ENCODE measurements at places on chromosomes 11 and 22.

GRCh38 chr11:2154889-2155288 is 6.1 kb downstream of the INS start:
- DNase-seq = no peak

DNA sequence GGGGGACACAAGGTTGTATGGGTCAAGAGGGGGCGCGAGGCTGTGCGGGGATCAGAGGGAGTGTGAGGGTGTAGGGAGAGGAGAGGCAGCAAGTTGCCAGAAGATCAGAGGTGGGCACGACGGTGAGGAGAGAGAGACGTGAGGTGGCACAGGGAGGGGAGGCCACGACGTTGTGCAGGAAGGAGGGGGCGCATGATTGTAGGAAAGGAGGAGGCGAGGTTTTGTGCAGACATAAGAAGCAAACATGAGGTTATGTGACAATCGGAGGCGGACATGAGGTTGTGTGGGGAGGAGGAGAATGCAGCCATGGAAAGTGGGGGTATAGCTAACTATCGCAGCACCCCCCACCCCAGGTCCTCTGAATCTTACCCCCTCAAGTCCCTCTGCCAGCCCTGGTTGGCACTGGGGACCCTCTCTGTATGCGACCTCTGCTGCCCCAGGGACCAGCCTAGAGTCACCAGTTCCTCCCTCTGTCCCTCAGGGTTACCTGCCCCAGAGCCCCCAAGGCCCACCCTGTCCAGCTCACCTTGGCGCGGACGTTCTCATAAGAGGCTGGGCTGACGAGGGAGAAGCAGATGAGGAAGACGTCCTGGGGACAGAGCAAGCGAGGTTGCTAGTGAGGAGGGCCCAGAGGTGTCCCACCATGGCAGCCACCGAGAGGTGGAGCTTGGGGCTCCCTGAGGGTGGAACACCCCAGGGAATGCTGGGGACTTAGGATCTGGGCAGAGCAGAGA is 12.5 kb downstream of the RAC2 start:
- no peak for DNase-seq

DNA sequence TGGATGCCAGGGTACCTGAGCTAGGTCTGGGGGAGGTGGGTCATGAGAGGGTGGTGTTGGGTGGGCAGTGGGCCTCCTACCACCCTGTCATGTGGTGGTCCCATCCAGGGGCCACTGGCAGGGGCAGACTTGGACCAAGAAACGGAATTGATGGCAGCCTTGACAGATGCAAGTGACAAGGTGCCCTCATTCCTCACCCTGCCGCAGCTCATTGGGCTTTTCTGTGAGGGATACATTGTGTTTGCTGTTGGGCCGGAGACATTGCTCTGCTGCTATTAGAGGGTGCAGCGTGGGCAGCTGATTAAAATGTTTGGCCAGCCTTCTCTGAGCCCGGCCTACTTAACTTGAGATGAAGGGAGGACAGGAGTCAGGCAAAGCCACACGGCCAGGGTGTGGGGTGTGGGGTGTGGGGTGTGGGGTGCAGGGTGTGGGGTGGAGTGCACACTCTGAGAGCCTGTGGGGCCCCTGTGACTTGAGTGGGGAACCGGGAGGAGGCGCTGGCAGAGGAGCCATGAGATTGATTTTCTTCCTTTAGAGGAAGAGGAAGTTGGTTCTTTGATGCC is 351.5 kb downstream of the TBC1D22A start:
- DNase-seq = no peak

DNA sequence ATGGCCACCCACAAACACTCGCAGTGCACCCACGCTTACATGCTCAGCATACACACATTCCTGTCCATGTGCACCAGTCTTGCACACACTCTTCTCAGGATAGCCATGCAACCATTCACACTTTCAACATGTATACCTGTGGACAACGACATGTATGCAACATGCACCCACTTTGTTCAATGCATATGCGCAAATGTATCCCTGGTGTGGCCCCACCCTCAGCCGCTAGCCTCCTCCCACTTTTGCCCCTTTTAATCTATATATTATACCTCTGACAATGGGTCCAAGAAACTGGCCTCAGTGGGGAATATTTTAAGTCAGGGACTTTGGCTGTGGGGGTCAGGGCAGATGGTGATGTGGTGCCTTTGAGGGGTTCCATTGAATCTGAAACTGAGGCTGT is 963 bp downstream of the INSC start:
- DNase-seq = no peak

DNA sequence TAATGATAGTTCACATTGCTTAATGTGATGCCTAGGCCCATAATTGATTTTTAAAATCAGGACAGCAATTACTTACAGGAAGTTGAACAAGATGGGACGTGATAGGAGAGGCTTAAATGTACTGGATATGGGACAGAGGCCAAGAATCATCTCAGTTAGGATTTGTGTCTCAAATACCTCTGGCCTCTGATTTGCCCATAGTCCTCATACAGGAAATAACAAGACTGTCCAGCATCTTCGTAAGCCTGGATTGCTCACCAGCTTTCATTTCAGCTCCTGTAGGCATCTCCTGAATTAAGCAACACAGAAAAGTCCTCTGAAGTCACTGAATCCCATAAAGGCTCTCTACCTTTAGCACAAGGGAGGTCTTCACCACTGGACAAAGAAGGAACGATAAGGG is at the start of gene MRGPRX3:
Gene MRGPRX3, plus strand, starts transcription at position 231 of the 400 bp plus-strand sequence. CDS start 4,632 bp downstream, outside the sequence.
- DNase-seq = no peak

DNA sequence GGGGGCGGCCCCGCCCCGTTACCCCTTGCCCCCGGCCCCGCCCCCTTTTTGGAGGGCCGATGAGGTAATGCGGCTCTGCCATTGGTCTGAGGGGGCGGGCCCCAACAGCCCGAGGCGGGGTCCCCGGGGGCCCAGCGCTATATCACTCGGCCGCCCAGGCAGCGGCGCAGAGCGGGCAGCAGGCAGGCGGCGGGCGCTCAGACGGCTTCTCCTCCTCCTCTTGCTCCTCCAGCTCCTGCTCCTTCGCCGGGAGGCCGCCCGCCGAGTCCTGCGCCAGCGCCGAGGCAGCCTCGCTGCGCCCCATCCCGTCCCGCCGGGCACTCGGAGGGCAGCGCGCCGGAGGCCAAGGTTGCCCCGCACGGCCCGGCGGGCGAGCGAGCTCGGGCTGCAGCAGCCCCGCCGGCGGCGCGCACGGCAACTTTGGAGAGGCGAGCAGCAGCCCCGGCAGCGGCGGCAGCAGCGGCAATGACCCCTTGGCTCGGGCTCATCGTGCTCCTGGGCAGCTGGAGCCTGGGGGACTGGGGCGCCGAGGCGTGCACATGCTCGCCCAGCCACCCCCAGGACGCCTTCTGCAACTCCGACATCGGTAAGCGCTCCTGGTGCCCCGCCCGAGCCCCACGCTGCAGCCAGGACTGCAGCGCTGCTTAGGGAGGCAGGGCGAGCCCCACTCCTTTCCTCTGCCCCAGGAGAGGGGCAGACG is at the start of gene TIMP3:
Gene TIMP3, plus strand, starts transcription at position 169 of the 700 bp plus-strand sequence. Its CDS starts 297 bp downstream, at position 466.
- peak; percentile 82 for DNase-seq

GRCh38 chr22:33909075-33909458 is 11.2 kb downstream of the LARGE1 start:
- DNase-seq = no peak

- no peak for DNase-seq
Measured at GRCh38 chr22:49869086-49869830, 15.6 kb downstream of the ZBED4 start.

DNA sequence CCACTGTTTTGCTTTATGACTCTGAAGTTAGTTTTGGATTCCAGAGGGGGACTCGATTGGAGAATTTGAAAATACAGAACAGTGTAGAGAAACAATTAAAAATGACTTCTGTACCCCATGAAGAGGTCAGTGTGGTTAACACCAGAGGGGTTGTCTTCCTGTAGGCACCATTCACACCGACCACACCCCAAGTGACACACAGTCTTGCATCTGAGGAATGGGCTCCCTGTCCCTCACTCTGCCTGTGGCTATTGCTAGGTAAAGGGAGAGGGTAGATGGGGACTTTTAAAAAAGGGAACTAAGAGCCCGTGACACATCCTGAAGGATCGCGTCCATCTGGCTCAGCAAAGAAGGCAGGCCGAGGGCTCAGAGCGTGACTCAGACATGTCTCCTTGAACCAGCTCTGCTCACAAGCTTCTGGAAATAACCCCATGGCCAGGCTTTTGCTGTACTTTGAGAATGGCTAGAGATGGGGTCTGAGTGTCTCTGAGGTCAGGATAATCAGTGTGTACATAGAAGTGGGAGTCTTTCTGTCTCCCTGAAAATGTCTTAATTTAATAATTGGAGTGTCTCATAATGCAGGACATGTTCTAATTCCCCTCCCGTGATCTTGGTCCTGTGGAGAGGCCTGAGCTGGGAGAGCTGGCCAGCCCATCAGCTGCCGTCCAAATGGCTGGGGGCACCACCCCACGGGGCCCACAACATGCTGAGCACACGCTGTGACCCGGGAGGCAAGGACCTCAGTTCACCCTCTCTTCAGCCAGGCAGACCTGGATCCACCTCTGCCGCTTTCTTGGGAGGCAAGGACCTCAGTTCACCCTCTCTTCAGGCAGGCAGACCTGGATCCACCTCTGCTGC is 39.3 kb downstream of the SGSM1 start:
- no peak for DNase-seq

- no peak for DNase-seq
Measured at GRCh38 chr11:33258631-33259205, 1.5 kb downstream of the HIPK3 start.

DNA sequence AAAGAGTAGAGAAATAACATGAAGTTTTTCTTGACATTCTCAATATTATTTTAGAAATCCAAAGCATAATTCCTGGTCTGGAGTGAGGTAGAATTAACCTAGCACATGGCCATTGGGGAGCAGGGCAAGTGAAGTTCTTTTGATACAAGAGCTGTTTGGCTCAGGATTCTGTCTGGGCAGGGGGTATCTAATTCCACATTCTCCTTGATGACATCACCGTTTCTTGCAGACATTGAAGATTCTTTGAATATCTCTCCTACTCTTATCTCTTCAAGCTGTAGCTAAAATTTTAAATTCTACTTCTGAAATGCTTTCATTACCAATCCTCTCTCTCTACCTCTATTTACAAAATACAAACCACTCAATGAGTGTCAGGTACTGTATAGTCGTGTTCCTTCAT is 138.2 kb upstream of the TENM4 start:
- DNase-seq = no peak

DNA sequence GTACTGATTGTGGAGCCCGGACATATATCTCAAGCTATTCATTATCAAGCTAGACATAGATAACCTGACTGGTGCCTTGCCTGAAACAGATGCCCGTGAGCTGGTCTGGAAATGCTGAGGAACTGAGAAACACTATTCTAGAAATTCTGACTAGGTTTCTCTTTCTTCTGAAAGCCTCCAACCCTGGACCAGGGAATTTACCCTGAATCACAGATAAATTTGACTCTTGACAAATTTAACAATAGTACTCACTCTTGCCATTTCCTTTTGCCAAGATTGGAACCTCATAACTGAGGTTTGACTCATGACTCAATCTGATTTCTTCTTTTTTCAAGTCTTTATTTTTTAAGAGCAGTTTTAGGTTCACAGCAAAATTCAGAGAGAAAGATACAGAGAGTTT is 189.6 kb upstream of the SYN3 start:
- no peak for DNase-seq

DNA sequence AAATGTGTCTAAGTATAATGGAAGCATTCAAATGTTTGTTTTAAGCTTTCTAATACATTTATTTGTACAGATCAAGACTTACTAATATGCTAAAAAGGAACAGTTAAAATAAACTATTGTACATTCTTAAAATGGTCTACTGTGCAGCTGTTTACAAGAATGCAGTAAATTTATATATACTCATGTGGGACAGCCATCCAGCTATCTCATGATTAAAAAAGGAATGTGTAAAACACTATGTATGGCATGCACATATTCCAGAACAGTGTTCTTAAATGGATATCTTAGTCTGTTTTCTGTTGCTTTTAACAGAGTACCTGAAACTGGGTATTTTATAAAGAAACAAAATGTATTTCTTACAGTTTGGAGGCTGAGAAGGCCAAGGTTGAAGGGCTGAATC is 30.2 kb upstream of the CSTF3 start:
- no peak for DNase-seq

GRCh38 chr11:33449798-33450197 is 192.6 kb downstream of the HIPK3 start:
- no peak for DNase-seq

DNA sequence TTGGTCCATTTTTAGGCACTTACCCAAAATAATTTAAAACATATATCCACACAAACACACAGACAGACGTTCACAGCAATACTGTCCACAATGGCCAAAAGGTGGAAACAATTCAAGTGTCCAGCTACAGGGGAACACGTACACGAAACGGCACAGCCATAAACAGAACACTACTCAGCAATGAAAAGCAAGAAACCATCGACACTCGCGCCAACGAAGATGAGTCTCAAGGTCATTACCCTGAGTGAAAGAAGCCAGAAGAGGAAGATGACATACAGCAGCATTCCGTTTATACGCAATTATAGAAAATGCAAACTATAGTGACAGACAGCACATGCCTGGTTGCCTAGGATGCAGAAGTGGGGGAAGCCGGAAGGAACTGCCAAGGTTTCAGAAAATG is 13.4 kb upstream of the COMT start:
- no peak for DNase-seq

DNA sequence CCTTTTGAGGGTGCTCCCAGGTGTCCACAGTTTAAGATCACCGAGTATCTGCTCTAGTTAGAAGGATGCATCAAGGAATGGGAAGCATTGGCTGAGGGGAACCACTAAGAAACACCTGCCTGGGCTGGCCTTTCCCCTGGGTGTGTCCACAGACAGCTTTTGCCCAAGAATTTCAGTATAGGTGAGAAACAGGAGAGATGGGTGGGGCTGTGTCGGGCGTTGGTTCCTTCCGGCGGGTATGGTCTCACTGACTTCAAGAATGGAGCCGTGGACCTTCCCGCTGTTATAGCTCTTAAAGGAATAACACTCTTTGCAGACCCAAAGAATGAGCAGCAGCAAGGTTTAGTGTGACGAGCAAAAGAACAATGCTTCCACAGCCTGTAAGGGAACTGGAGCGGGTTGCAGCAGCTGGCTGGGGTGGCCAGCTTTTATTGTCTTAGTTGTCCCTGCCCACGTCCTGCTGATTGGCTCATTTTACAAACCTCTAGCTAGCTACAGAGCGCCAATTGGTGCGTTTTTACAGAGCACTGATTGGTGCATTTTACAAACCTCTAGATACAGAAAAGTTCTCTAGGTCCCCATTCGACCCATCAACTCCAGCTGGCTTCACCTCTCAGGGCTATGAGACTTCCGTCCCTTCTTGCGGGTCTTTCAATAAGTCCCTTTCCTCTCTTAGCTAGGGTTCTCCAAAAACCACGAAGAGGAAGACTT is 2.4 kb downstream of the FADS1 start:
- DNase-seq = no peak

GRCh38 chr22:41405588-41405987 is 23.8 kb downstream of the TEF start:
- DNase-seq = no peak

DNA sequence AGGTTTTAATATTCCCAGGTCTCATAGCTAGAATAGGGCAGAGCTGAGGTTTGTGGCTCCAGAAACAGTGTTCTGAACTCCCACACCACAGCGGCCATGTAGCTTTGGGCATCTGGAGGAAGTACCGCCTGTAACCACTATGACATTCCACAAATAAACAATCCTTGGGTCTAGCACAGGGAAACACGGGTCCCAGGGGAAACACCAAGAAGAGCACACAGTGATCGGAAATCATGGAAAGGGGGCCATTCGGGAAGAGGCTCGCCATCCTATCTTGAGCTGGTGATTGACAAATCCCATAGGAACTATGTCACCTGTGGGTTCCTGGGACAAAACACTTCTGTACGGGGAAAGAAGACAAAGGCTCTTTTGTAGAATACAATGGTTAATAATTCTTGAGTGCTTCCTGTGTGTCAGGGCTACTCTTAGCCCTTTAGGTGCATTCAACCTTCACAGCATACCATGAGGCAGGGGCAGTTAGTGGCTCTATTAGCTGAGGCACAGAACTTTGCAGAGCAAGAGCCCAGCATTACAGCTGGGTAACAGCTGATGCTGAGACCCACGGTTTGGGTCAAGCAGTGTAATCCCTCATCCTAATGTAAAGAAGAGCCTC is 514.2 kb downstream of the NTM start:
- DNase-seq = no peak

All from muscle of arm (tissue), 14 donors.